Hindlimb muscle (tissue), 1 donor: ENCODE measurements at places on chromosomes 2 and 18.

GRCh38 chr2:226836548-226836885 lies 663 bp downstream of the RHBDD1 start:
- no peak for DNase-seq

DNA sequence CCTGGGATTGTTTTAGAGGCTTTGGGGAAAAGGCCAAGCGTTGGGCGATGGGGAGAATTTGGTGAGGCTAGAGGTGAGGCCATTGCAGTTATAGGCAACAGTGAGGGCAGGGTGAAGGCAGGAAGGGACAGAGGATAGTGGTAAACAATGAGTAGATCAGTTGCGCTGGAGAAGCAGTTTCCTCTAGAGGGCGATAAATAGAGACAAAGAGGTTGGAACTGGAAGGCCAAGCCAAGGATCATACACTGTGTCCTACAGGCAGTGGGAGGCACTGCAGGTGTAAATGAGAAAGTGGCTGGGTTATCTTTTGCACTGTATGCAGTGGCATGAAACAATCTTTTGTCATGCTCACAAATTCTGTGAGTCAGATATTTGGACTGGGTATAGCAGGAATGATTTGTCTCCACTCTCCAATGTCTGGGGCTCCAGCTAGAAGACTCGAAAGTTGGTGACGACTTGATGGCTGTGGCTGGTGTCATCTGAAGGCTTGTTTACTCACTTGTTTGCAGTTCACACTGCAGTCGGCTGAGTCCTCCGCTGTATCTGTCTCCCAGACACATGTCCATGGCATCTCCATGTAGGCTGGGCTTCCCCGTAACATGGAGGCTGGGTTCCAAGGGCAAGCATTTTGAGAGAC lies 82.1 kb downstream of the TNP1 start:
- DNase-seq = no peak

DNA sequence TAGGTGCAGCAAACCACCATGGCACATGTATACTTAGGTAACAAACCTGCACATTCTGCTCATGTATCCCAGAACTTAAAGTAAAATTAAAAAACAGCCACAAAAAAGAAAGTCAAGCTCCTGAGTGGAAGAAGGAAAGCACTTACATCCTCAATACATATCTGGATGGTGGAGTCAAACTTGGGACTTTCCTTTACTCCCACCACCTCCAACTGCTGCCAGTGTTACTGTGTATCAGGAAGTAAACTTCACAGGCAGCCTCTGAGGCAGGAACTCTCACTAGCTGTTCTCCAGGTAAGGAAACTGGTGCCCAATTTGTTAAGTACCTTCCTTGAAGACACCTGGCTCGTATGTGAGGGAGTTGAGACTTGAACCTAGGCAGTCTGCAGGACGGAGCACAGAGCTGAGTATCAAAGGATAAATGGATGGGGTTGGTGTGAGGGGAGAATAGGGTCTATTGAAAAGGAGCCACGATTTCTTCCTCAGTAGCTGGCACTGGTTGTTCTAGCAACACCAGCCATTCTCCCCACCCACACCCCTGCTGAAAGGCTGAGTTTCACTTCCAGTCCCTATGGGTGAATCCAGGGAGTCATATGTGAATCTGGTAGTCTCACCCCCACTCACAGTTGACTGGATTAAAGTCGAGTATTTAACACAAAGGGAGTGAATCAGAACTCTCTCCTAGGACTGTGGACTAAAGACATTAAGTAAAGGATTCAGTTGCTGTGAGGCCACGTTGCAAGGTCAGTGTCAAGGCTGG lies 50.0 kb upstream of the GPR39 start:
- no peak for DNase-seq

- no peak for DNase-seq
These were observed 3.1 kb upstream of the TMEM150A start for GRCh38 chr2:85605406-85606115.

DNA sequence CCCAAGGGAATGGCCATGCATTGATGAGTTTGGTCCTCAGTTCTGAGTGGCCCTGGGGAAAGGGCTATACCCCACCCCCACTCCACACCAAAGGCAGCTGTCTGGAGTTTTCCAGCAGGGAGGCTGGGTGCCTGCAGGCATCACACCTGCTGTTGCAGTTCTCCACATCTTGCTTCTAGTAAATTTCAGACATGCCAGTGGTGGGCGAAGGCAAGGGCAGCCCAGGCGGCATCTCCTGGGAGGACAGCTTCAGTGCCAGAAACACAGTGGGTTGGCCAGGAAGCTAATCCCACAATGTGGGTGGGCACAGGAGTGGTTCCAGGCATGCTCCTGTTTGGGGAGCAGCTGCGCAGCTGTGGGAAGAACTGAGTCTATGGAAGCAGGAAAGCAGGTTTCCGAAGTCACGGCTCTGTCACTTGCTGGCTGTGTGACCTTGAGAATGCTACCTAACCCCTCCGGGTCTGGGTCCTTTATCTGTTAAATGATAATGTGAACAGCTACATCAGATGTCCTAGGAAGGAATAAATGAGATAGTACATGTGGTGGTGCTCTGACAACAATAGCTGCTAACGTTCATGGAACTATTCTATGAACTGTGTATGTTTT lies 84.6 kb upstream of the SPTBN1 start:
- no peak for DNase-seq

DNA sequence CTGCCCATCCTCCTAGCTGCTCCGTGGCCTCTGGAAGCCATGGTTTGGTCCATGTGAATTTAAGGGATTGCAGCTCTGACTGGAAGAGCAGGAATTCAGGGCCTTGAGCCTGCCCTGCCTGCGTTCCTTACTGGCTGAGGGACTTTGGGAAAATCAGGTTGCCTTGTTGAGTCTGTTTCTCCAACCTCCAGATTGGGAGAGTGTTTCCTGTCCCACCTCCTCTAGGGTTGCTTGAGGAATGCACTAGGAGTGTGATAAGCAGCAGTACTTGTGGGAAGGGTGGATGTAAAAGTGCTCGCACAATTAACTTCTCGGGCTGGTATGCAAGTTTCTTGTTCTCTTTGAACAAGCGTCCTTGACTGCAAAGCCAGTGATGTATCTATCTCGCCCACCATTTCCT lies 84.4 kb upstream of the YWHAQ start:
- DNase-seq = no peak

- no peak for DNase-seq
These were observed 9.9 kb downstream of the SLC3A1 start for GRCh38 chr2:44285174-44285573.

GRCh38 chr18:48732767-48733424 lies 194.1 kb downstream of the CTIF start:
- DNase-seq = no peak

DNA sequence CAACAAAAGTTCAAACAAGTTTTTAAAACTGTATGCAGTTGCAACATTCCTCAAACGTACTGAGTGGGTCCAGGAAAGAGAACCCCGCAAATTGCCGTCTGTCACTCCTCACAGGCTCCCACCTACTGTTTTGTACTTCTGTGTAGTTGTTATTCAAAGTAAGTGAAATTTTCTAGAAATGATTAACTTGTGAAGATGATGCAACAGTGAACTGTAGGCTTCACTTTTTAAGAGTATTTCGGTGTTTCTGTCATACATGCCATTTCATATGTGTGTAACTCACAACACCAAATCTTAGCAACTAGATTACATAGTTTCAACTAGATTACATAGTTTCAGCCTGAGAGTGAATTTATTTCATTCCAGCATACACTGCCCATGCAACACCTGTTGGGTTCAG lies 226.0 kb upstream of the TANK start:
- no peak for DNase-seq

DNA sequence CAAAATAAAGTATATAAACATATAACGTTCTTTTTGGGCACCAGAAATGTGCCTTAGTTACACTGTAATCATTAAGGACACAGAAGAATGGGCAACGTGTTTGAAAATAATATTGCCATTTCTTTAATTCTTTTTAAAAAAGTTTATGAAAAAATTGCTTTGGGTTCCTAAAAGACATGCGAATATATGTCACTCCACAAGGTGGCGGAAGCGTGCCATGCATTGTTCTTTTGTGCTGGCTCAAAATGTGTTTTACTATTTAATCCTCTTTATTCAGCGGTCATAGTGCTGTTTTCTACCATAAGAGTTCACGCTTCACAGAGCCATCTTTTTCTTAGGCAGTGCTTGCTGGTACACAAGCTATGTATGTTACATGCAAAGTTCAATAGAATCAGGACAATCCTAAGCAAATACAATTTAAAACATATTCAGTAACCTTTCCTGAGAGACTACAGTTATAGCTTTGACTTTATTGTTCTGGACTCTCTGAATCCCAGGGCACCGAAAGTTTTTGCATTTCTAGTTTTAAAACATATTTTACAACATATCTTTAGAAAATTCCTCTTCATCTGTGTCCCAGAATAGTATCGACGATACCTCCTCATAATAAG lies 147.8 kb upstream of the ERBB4 start:
- peak; percentile 68 for DNase-seq

GRCh38 chr18:54129448-54130067 lies 94.9 kb downstream of the MBD2 start:
- no peak for DNase-seq

DNA sequence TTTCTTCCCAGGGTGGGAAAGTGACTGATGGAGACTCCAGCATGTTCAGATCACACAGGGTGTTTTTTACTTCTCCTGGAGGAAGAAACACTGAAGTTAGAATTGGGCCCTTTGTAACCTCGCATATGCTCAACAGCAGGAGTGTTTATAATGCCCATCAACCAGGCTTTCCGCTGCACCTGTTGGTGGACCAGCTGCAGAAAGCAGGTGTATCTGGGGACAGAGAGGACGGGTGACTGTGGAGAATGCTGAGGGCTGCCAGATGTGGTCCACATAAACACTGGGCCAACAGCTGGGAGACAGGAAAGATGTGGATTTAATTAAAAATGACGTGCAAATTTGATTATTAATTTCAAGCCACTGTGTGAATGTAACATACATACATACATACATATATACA lies 335.5 kb upstream of the SPRED2 start:
- DNase-seq = no peak

DNA sequence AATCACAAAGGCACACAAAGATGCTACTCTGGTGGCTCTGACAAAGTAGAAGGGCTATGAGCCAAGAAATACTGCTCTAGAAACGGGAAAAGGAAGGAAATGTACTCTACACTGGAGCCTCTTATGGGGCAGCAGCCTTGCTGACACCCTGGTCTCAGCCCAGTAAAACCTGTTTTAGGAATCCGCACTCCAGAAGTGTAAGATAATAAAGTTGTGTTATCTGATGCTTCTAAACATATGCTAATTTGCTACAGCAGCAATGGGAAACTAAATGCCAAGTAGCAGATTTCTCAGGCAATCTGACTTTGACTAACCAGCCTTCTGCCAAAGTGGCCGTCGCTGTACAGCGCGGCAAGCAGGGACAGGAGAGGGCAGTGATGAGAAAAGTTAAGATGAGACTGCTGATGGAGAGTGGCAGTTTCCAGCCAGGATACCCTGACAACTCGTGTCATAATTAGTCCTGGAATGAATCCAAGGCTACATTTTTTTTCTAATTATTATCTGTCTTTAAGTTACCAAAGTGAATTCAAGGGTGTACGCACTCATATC lies 99.0 kb downstream of the NETO1 start:
- DNase-seq = no peak

DNA sequence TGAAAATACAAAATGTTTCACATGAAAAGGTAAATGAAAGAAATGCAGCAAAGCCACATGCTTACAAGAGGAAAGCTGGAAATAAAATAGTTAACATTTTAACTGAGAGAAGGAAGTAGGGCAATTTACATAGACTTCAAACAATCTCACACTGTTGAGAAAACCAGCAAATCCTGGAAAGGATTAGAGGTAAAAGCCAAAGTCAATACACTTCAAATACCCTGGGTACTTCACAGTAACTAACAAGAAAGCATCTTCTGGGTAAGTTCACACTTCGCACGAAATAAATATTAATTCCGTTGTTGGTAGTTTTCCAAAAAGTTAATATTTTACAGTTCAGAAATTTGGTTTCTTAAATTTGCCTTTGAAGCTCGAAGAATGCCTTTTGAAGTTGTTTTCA lies 3.5 kb upstream of the ERICH2 start:
- DNase-seq = no peak
